ENCODE measurements at places on chromosomes 2 and 18.

- no peak for DNase-seq
Observed at GRCh38 chr18:60358516-60358915, 14.1 kb downstream of the MC4R start.

GRCh38 chr2:46878886-46879285 is 36.7 kb downstream of the MCFD2 start:
- DNase-seq: no peak

DNA sequence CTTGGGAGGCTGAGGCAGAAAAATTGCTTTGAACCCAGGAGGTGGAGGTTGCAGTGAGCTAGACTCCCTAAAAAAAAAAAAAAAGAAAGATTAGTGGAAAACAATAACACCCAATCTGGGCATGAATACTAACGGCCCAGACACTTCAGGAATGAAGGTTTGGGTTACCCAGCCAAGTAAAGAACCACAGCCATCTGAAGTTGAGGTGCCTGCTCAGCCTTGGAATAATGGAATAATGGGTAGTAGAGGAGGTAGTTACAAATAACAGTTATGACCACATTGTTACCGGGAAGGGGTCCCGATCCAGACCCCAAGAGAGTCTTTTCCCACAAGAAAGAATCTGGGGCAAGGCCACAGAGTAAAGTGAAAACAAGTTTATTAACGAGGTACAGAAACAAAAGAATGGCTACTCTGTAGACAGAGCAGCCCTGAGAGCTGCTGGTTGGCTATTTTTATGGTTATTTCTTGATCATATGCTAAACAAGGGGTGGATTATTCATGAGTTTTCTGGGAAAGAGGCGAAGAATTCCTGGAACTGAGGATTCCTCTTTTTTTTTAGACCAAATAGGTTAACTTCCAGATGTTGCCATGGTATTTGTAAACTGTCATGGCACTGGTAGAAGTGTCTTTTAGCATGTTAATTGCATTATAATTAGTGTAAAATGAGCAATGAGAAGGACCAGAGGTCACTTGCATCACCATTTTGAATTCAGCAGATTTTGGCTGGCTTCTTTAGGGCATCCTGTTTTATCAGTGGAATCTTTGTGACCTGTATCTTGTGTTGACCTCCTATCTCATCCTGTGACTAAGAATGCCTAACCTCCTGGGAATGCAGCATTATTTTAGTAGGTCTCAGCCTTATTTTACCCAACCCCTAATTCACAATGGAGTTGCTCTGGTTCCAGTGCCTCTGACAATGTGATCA is 96.2 kb upstream of the HAAO start:
- DNase-seq: no peak

DNA sequence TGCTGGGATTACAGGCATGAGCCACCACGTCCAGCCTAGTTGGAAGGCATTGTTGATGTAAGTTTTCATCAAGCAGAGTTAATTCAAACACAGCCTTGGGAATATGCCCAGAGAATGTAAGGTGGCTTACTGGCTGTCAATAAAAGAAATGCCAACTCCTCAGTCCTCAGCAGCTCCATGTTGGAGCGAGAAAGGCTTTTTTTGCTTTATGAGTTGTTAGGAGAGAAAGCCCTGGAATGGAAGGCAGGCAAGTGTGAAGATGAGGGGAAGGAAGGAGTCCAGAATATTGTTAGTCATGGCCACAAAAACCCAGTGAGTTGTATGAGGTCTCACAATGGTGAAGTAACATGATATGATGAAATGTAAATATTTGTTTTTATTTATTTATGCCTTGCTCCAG is 57.1 kb downstream of the MAP4K4 start:
- no peak for DNase-seq

- no peak for DNase-seq
Observed at GRCh38 chr18:48493434-48494230, 45.2 kb upstream of the CTIF start.

Data from CD4-positive, alpha-beta T cell treated with Interleukin-2 at 100 ng/mL for 4 hours (primary cell).